ENCODE measurements at places on chromosomes 6 and 20. TPM values are rescaled to one million over a fixed set of nuclear protein-coding genes. Genes with fewer than 3 reads are reported as not detected.

LY6G6C gene
- not detected for total RNA-seq

KCNQ2 gene
- not detected for total RNA-seq

PAQR8 gene
- total RNA-seq = 4.9 TPM

HLA-DQB1 gene
- not detected for total RNA-seq

ZFP64 gene
- 13.9 TPM for total RNA-seq

CYP39A1 gene
- total RNA-seq = 0.97 TPM

SLC17A4 gene
- not detected for total RNA-seq

MATN4 gene
- 0.06 TPM for total RNA-seq

SF3B5 gene
- total RNA-seq = 83.9 TPM

C4B gene
- total RNA-seq = 0.97 TPM

PSORS1C1 gene
- 8.1 TPM for total RNA-seq

MOCS3 gene
- total RNA-seq = 6.8 TPM

GTSF1L gene
- not detected for total RNA-seq

PRSS16 gene
- total RNA-seq = not detected

RAB44 gene
- total RNA-seq = under 0.01 TPM

C6orf62 gene
- 130 TPM for total RNA-seq

XPO5 gene
- 39.9 TPM for total RNA-seq

PRICKLE4 gene
- 2.3 TPM for total RNA-seq

DLL1 gene
- 2.2 TPM for total RNA-seq

VSTM2L gene
- total RNA-seq = under 0.01 TPM

SAMD3 gene
- not detected for total RNA-seq

NUDT3 gene
- total RNA-seq = 14.7 TPM

UFL1 gene
- total RNA-seq = 13.9 TPM

HFE gene
- total RNA-seq = 2.6 TPM
